ENCODE measurements at places on chromosomes 2 and 18.

DNA sequence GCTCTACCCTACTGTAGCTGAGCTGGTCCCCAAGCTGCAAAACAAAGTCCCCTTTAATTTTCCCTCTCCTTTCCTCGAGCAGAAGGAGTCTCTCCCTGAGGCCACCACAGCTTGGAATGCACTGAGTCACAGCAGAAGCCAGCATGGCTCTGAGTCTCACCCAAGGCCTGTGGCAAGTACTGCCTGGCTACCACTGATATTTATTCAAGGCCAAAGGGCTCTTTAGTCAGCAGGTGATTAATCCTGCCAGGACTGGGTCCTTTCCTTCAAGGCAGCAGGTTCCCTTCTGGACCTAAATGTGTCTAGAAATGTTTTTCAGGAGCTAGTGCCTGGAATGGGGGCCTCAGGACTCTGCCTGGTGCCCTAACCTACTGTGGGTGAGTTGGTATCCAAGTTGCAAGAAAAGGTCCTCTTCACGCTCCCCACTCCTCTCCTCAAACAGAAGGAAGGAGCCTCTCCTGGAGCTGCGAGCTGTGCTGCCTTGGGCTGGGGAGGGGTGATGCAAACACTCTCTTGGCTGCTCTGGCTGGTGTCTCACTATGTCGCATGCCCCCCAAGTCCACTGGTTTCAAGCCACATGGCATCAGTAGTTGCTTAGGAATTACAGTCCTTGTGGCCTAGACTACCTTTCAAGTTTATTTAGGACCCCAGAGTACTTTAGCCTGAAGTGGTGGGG lies 53.4 kb downstream of the CD28 start:
- DNase-seq, result no peak

DNA sequence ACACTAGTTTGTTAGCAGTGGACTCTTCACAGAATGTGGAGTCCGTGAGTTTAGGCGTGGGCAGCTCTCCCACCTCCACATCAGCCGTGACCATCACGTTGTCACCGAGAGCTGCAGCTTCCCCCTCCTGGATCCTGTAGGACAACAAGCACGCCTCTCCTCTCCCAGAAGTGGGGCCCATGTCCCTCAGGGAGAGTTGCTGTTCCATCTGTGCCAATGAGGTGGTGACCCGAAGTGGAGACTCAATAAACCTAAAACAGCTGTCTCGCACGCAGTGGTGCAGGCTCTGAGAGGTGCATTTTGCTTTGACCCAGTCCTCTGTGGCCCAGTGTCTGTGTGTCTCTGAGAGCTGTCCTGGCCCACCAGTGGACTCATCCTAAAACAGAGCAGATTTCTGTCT lies 456.5 kb upstream of the SOX11 start:
- no peak for DNase-seq

- DNase-seq, result no peak
Observed at GRCh38 chr2:170669909-170670308, 45.2 kb upstream of the SP5 start.

DNA sequence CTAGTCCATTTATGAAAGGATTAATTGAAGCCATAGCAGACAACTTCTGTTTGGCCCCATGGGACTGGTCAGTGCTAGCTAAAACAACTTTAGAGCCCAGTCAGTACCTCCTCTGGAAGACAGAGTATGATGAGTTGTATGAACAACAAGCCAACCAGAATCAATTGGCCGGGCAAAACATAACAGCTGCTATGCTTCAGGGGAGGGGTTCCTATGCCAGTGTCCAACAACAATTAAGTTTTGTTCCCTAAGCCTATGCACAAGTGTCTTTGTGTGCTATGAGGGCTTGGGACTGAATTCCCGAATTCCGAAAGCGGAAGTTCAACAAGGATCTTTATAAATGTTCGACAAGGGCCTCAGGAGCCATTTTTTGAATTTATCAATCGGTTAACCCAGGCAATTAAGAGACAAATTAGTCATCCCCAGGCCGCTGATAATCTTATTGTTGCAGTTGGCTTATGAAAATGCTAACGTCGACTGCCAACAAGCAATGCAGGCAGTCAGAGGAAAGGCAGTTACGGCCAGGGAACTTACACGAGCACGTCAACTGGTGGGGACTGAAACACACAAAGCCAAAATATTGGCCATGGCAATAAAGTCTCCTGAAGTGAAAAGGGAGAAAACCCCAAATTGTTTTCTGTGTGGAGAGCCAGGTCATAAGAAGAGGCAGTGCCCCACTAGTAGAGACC lies 57.9 kb downstream of the ZNF638 start:
- DNase-seq, result no peak

DNA sequence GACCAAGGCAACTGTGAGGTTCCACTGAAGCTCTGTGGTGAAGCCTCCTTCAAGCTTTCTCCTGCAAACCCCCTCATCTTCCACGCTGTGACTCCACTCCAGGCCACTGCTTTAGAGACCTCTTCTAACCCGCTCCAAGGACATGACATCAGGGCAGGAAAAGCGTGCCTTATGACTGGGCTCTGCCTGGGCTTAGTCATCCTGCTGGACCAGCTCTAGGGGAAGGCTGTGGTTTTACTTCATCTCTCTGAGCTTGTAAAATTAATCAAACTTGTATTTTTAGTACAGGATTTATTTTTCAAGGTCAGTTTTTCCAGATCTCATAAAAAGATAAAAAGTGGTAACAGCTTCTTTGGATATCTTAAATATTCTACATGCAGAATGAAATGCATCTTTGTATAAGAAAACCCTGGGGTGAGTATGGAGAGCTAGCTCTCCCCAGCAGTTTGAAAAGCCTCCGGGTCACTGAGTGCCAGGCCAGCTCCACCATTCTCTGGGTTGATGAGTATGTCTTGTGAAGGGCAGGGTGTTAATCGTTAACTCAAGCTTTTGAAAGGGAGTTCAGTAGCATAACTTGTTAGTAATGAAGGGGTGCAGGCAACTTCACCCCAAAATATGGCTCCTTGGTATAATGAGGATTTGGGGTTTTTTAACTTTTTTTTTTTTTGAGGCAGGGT lies 33.1 kb upstream of the YPEL5 start:
- no peak for DNase-seq

GRCh38 chr2:191481305-191482070 lies 196.4 kb upstream of the NABP1 start:
- no peak for DNase-seq
